NCI-H2171 (cell line): ENCODE measurements at places on chromosomes 7 and 10.

- DNase-seq: peak; percentile 52
These were observed 237.2 kb downstream of the BUB3 start for GRCh38 chr10:123391275-123392028.

GRCh38 chr10:79981450-79982361 is 32.8 kb upstream of the SFTPD start:
- peak; percentile 44 for DNase-seq

DNA sequence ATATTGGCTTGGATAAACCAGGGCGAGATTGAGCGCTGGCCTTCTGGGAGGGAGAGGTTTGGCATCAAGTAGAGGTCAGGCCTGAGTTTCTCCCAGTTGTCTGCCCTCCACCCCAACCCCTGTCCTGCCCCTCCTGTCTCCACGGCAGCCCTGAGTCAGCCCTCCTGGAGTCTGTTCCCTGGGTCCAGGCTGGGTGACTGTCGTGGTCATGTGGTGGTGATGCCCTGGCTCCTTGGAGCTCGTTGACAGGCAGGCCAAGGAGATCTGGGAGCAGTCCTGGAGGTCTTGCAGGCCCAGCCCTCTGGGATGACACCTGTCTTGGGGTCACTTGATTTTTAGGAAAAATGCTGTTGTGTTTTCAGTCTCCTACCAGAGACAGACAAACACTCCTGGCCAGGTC is 53.6 kb upstream of the PODXL start:
- DNase-seq: no peak

DNA sequence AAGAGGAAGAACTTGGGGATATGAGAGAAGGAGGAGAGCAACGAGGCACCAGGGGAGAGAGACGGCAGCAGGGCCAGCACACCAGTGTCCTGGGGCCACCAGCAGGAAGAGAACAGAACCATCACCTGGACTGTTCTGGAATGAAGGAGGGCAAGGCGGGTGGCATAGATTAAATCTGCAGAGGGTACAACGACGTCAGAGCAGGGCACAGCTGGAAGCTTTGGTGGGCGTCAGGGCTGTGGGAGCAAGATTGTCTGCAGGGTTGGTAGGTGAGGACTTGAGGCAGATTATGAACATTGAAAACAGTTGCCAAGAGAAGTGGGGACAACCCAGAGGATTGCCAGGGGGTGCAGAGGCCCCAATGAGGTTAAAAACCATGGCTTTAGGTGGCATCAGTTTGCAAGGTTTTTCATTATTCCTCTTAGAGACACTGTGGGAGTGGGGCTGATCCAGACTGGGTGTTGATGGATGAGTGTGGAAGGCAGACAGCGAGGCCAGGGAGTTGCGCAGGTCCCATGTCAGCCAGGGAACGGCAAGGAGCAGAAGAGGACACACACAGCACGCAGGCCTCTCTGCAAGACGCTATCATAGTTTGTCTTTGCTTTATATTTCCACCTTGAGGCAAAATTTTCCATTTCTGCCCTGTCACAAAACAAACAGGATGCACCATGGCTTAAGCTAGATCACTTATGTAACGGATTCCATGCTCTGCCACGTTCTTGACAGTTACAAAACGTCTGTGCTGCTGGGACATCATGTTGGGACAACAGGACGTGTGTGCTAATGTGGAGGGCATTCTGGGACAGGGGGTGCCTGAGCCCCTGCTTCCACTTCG is 52.5 kb upstream of the LEP start:
- DNase-seq: no peak

GRCh38 chr10:3648170-3648569 is 136.8 kb downstream of the KLF6 start:
- no peak for DNase-seq
